Mucosa of descending colon (tissue), 3 donors: ENCODE measurements at places on chromosomes 4 and X.

DNA sequence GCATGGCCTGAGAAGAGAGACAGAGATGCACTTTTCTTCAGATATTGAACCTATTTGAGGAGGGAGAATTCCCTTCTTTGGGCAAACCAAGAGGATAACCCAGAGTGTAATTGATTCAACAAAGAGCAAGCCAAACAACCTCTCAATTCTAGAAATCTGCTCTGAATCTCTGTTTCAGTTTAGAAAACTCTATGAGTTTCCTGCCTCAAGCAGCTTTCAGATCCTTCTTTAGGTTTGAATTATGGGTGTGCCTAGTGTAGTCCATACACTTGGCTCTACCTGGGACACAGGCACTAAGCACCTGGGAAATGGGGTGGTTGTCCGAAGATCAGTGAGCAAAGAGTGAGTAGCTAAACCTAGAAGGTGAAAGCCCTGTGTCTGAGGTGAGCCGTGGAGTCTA, 52.0 kb upstream of the MTMR8 start:
- DNase-seq = no peak

- DNase-seq = no peak
Measured at GRCh38 chr4:152015597-152016302, 254.9 kb upstream of the GATB start.

DNA sequence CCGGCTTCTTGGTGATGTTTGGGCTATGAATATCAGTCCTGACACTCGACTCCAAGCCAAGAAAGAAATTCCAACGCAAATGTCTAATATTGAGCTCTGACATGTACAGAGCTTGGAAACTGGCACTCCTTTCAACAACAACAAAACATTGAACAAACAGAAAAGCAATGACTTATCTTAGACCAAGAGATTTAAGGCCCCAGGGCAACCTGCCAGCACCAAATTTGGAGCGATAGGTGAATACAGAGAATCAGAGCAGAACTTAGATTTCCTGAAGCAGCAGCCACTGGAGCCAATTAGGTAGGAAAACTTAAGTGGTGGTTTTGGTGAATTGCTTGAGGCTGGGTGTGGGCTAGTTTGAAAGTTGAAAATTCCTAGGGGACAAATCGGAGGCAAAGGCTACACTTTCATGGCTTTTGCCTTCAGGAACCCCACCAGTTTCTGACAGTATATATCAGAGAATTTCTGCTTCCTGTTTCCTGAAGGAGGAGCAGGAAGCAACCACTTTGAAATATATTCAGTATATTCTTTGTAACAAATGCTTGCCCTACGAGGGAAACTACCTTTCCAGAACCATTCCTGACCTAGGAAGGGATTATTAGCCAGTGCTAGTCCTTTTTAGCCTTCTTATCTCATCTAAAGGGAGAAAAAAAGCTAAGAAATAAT, 10.1 kb upstream of the FMR1 start:
- DNase-seq = no peak

DNA sequence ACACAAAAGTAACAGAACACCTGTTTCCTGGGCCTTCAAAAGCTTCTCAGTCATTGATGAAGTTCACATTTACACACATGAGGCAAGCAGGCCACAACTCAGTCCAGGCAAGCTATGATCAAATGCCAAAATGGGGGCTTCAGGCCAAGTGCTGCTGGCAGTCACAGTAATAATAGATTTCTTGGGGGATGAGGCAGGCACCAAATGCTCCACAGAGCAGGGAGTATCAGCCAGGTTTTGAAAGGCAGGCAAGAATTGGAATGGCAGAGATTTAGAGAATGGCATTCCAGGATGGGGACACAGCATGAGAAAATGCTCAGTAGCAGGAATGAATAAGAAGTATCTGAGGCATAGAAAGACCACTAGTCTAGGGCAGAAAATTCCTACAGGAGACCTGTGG, 52.8 kb downstream of the GRIA3 start:
- no peak for DNase-seq

DNA sequence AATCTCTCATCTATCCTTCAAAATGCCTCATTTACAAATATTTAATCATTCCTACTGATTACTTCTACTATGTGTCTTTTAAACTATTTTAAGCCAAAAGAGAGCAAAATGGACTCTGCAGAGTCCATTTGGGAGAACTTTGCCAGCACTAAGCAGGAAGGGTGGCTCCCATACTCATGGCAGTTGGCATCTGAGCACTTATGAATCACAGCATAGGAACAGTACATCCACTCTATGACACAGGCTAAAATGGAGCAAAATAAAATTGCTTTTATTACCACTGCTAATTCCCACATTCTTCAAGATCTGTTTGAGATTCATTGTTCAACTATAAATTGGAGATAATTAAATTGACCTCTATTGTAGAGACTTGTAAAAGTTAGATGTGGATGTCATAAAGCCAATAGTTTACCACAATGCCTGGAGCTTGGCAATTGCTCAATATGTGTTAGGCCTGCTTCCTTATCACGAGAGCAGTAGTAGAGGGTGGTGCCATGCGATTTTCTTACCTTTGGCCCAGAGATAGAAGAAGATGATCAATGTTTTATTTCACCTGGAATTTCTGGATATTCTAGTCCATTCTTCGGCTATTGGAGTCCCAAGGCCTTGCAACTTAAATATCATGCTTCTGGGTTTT, 19.1 kb downstream of the HPGD start:
- no peak for DNase-seq

- DNase-seq = no peak
Measured at GRCh38 chrX:86946569-86946968, 571.0 kb upstream of the KLHL4 start.

DNA sequence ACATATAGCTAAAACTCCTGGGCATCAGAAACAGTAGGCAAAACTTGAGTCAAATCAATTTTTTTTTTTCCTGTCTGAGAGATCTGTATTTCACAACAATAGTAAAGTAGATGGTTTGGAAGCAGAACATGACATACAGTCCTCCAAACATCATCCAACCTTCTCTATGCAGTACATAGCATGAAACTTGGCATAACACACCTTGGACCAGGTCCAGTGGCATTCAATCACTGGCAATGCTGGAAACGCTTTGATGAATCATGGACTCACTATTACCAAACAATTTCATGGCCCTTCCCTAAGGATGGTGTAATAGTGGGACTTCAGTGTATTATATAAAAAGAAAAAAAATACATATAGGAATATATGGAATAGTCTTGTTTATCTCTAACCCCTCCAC, 154.6 kb downstream of the FMR1NB start:
- no peak for DNase-seq

DNA sequence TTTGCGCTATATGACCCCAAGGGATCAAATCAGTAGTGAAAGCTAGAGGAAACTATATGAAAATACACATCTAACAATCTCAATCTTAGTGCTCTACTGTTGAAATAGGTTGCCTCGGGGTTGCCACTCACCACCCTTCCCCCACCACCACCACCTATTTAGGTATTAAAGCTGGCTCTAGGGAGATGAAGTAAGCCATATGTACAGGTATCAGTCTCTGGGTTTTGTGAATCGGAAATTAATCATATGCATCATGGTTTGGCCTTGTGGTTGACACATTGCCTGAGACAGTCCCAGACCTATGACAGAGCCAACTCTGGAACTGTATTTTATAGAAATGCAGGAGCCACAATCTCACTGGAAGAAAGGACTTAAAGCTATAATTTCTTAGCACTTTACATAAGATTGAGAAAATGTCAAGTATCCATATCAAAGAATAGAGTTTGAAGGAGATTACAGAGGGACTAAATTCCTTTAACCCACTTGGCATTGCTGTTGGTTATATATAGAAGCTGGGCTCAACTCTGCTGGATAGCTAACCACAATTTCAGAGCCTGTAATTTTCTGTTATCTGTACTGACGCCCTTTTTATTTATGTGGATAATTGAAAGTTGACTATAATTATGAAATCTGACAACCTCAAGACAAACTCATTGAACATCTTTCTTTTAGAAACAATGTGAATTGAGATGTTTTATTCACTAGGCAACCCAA, 26.7 kb upstream of the BMP2K start:
- DNase-seq = no peak

DNA sequence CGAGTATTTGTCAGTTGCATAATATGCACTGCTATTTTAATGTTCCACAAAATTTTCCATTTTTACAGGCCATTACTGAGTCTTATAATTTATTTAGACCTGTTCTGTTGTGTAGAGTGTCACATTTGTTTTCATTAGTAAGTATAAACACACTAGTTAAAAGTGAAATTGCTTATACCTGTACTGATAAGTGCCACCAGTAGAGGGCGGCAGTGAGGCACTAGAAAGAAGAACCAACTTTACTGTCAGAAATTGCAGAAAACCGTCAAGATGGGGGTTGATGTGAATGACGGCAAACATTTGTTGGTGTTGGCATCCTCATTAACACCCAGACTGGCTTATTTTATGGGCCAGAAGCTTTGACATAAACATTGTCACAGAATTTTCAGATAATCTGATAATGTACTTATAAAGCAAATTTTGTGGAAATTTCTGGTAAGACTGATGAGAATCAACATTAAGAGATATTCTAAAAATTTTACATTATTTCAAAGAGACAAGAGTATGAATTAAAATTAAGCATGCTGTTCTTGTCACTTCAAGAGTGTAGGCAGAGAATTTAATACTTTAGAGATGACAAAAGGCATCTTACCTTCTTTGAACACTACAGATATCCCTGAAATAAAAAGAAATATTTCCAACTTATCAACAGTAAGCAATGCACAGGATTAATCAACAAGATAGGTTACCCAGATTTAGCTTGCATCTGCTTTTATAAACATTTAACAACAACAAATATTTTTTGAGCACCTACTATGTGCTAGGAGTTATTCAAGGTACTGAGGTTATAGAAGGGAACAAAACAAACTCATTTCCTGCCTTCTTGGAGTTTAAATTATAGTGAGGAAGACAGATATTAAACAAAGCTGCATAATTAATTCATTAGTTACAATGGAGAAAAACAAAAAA, 24.9 kb downstream of the ALPK1 start:
- peak; percentile 45 for DNase-seq
